ENCODE measurements at places on chromosomes 13 and 19.

DNA sequence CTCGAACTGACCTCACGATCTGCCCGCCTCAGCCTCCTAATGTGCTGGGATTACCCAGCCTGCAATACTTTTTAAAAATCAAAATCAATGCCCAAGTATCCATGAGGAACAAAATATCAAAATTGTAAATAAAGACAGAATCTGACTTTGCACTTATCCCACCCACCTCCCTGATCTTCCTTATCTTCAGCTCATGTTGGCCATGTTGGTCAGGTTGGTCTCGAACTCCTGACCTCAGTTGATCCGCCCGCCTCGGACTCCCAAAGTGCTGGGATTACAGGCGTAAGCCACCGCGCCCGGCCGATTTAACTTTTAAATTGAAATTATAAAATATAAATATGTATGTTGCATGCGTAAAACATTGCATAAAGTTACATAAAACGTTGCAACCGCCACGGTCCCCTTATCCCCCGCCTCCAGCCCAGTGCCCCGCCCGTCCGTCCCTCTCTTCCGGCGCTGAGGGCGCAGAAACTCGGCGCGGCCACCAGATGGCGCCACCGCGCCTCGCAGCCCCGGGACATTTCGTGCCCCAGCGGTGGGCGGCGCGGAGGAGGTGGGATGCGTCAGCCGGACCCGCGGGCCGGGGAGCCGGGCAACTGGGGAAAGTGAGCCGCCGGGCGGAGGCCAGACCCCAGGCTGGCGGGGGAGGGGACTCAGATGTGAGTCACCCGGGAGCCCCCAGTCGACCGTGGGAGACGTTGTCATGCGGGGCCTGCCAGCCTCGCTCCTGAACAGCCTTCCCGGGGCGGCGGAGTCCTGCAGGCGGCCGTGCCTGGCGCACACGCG lies 1.5 kb upstream of the GADD45B start:
- DNase-seq, result peak; percentile 79

DNA sequence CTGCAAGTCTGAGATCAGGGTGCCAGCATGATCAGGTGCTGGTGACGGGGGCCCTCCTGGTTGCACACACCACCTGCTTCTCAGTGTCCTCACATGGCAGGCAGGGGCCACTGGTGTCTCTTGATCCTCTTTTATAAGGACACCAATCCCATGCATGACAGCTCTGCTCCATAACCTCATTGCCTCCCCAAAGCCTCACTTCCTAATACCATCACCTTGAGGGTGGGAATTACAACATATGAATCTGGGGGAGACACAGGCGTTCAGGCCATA lies 15.0 kb upstream of the MIER2 start:
- DNase-seq, result no peak

DNA sequence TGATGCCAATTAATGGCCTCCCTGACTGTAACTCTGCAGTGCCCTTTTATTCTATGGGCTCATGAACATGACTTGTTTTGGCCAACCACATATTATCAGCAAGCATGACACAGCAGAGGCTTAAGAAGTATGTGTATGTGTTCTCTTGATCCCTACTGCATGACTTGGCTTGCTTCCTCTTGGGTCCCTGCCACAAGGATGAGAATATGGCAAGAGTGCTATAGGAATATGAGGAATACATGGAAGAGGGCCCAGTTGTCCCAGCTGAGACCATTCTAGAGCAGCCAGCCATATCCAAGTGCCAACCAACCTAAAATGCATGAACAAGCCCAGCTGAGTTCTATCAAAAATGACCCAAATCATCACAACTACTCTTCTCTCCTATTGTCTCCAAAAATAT lies 576.7 kb upstream of the PCDH9 start:
- no peak for DNase-seq

GRCh38 chr13:79973533-79973963 lies 367.4 kb downstream of the SPRY2 start:
- DNase-seq, result no peak

- DNase-seq, result no peak
These were observed 480.4 kb upstream of the SGCG start for GRCh38 chr13:22700246-22700887.

DNA sequence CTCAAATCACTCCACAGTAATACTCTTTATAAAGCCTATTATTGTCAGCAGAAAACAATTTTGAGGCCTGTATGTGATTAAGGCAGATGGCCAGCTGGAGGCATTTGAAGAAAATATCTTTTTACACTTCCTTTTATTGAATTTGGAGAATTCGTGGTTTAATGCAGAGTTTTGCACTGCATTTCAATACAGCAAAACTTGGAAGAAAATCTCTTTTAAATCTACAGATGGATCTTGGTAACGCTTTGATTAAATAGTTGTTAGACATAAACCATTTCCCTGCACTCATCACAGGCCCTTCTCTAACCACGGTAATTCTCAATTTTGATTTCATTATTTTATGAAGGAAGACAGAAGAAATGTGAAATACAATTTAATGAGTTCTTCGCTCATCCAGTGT lies 185.7 kb downstream of the RFC3 start:
- DNase-seq, result no peak

GRCh38 chr13:24254146-24254841 lies 55.1 kb upstream of the C1QTNF9 start:
- DNase-seq, result peak; percentile 52

GRCh38 chr19:15328312-15328711 lies 4.0 kb downstream of the BRD4 start:
- no peak for DNase-seq

DNA sequence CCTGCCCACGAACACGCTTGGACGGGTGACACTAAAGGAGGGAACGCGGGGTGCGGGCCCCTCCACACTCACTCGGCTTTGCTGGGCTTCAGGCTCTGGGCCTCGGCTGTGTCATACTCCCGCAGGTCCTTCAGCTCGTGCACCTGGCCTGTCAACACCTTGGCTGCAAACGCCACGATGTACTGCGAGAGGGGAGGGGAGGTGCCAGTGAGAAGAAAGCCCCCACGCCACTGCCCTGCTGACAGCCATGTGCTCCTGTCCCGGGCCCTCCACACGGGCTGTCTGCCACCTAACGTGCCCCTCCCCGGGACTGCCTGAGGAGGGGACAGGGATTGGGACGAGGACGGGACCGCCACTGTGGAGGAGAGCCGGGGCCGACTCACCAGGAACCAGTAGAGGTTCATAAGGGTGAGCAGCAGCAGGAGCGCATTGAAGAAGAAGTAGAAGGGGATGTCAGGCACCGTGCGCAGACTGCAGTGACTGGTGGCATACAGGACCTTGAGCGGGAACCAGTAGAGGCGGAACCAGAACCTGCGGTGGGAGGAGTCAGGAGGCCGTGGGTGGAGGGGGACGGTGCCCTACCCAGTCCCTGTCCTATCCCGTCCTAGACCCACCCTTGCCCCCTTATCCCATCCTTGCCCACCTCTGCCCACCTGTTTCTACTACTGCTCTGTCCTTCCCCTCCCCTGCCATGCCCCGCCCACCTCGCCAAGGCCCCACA lies 16.9 kb downstream of the CERS1 start:
- no peak for DNase-seq

DNA sequence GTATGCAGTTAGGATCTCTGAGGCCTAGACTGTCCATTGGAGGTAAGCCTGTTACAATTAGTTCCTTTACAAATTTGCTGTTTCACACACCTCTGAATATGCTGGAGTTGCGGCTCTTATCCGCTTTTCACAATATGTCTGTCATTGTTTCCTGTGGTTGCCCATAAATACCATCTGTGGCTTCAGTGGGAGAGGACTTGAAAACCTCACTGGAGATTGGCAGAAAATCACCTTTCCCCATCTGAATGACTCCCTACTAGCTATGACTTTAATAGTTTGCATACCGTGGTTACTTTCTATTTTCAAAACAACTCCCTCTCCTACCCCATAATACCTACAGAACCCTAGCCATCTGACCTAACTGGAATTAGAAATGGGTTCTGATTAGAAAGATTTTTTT lies 454.3 kb downstream of the PCDH17 start:
- no peak for DNase-seq

- DNase-seq, result peak; percentile 69
These were observed 14.0 kb upstream of the ATP8B3 start for GRCh38 chr19:1825909-1826556.

- DNase-seq, result peak; percentile 52
These were observed 726 bp upstream of the UFM1 start for GRCh38 chr13:38348861-38349389.

DNA sequence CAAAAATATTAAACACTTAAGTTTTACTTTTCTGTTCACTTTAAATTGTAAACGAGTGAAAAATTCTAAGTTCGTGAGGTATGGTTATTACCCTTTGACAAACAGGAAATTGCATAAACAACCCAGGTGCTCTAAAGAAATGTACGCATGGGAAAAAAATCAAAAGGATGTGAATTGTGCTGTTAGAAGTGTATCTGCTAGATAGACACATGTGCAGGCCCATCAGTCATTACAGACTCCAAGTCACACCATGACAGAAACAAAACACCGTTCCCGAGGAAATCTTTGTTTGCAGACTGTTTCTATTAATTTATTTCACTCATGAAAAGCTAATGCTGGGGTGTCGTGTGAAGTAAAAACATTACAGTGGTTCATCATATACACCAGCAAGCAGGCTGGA lies 17.0 kb upstream of the DOCK9 start:
- no peak for DNase-seq
